ENCODE measurements at places on chromosomes 1 and 21.

DNA sequence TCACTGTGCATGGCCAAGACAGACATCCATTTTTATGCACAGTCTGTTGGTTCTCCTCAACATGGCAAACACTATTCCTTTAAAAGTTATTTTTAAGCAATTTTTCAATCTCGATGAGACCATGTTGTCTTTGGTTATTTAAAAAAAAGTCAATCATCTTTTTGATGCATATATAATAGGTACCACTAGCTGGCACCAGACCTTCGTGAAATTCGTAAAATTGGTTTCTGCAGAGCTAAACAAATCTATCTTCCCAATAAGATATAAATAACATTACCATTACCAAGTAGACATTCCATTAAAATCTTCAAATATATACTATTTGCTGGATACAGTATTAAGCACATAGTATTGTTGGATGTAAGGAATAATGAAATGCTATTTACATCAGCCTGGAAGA, 220.0 kb upstream of the GREM2 start:
- no peak for DNase-seq

DNA sequence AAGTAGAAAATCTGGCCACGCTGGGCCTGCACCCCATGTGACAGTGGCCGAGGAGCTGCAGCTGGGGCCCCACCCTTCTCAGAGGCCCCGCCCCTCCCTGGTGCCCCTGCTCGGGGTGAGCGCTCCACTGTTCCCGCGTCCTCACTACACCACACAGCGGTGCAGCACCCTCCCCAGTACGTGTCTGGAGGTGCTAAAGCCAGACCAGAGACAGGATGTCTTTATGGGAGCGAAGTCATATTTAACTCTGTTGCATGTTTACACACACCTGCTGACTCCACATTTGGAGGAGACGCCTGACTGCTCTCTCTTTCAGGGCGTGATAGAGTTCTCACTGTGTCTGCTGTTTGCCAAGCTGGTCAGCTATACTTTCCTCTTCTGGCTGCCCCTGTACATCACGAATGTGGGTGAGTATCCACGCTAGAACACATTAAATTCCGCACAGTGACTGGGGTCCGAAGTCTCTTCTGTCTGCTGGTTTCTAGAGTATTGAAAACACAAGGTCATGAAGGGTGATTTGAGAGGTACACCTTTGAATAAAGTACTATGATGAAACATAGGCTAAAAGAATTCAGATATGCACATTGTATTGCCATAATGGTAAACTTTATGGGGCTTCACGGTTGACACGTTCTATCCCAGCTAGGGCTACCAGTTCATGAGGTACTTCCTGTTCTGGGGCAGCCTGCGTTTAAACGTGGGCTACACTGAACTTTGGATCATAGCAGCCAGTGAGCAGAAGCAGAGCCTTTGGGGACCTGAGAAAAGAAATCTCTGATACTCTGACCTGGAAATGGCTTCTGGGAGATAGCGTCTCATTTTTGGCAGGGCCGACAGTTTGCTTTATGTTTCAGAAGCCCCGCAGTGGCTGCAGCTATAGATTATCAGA, 48.4 kb downstream of the SLC37A1 start:
- DNase-seq: no peak

DNA sequence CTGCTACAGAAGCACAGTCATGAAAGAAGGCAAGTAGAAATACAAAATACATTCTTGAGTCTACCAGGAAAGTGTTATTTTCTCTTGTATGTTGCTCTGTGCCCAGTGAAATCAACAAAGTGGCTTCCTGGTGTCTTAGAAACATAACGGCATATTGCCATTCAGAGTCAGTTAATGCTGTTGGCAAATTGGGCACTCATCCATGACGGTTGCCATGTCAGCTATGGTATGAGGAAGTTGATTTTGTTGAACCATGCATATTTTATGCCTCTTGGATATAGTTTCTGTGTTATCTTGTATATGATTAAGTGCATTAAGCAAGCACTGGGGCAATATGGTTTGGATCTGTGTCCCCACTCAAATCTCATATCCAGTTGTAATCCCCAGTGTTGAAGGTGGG, 153.1 kb upstream of the CXADR start:
- DNase-seq: no peak

DNA sequence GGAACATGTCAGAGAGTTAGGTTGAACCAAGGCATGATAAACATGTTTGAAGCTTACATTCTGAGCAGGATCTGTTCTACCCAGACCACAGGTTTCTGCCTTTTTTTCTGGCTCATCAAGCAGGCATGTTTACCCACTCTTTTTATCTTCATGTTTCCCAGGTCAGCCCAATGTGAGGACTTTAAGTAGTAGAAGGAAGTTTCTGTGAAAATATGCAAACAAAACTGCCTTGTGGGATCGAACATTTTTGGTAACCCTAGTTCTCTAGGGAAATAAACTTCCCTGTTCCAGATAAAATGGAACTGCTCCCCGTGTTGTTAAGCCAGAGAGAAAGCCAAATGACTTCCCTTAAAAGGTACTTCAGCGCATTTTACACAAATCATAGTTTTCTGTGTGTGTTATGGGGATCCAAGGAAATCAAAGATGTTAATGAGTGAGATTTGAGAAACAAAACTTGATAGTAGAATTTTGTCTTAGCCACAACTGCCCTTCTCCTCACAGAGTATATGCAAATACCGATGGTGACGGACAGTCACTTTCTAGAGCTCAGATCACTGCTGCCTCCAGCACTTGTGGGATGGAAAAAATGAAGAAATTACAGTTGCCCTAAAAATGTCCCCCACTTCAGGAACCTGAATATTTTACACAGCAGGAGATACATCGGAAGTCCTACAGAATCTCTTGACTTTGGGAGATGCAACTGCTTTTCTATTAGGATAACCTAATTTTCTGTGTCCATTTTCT, 765 bp upstream of the HIPK1 start:
- DNase-seq: no peak

DNA sequence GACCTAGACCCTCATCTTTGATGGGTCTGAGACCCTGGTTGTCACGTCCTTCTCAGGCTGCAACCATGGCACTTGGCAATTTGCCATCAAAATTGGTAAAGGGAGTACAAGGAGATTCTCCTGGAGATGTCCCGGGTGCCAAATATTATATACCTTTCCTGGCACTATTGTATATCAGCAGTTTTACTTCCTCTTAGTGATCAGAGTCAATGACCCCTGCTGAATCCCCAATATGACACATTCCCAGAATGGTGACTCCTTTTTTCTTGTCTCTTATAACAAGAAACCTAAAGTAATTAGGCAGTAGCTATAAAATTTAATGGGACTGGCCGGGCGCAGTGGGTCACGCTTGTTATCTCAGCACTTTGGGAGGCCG, 39.6 kb upstream of the CDC42BPA start:
- no peak for DNase-seq

- no peak for DNase-seq
Observed at GRCh38 chr1:59384443-59384842, 87.5 kb downstream of the FGGY start.

DNA sequence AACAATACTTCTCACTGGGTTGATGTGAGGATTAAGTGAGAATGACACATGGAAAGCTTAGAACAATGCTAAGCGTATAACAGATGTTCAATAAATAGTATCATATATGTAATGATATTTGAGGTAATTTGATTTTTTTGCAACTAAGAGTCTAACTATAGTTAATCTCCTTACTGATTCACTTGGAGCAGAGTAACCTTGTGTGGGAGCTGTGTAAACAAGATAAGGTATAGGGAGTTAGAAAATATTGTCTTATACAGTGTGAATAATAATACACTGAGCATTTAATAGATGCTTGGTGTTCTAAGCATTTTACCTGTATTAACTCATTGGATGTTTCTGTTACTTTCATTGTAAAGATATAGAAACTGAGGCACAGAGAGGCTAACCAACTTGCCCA, 15.9 kb downstream of the RALGPS2 start:
- DNase-seq: no peak

- DNase-seq: no peak
Observed at GRCh38 chr1:92831368-92831761, 475 bp upstream of the RPL5 start.

- no peak for DNase-seq
Observed at GRCh38 chr21:21165063-21165645, 166.9 kb downstream of the NCAM2 start.

GRCh38 chr1:36274201-36274600, 32.0 kb upstream of the SH3D21 start:
- no peak for DNase-seq

GRCh38 chr1:150890033-150890416, 3.1 kb downstream of the CTXND2 start:
- DNase-seq: no peak

GRCh38 chr1:185648858-185649589, 85.2 kb upstream of the HMCN1 start:
- DNase-seq: no peak

- DNase-seq: no peak
Observed at GRCh38 chr1:233728721-233729120, 114.8 kb downstream of the KCNK1 start.

GRCh38 chr1:5770981-5771765, 221.1 kb downstream of the NPHP4 start:
- DNase-seq: no peak

- DNase-seq: no peak
Observed at GRCh38 chr1:39262802-39263201, 58.3 kb downstream of the MACF1 start.

DNA sequence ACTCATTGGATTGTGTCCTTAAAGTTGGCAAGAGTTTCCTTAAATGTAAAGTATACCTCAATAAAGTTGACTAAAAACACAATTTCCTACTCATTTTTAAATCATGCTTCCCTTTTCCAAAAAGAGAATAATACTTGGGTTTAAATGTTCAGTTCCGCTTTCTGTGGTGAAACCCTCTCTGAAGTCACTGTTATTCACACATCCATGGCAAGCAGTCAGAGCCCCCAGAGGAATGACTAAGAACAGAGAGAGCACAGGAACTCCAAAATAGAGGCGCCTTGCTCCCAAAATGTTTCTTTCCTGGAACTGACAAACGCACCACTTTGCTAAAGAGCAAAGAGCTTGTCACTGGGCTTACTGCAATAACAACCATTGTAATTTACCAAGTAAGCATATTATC, 142.5 kb downstream of the TIAM1 start:
- DNase-seq: no peak

DNA sequence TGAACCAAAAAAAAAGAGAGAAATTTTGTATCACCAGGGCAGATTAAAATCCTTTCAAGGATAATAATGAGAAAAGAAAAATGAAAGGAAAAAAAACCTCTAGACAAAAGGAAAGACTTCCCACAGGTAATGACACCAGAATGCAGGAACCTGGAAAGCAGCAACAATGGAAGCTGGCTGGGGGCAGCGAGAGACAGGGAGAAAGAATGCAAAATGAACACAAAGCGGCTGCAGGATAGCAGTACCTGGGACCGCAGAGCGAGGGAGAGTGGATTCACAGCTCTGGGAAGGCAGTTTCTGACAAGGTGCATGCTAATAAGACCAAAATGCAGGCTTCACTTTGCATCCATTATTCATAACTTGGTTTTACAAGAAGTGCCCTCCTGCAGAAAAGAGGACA, 349.0 kb downstream of the SIPA1L2 start:
- DNase-seq: no peak

DNA sequence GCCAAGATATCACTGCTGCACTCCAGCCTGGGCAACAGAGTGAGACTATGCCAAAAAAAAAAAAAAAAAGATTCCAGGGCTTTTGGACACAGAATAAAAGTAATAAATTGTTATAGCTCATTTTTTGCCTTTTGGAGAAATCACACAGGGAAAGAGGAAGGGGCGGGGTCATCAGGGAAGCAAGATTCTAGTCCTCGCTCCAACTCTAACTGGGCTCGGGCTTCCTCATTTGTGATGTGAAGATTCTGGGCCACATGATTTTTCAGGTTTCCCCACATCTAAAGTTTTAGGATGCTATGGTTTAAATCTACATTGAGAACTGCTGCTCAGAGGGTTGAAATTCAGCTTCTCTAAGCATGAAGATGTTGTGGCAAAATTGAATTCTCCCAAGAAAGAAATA, 179.3 kb upstream of the PLXNA2 start:
- DNase-seq: no peak

DNA sequence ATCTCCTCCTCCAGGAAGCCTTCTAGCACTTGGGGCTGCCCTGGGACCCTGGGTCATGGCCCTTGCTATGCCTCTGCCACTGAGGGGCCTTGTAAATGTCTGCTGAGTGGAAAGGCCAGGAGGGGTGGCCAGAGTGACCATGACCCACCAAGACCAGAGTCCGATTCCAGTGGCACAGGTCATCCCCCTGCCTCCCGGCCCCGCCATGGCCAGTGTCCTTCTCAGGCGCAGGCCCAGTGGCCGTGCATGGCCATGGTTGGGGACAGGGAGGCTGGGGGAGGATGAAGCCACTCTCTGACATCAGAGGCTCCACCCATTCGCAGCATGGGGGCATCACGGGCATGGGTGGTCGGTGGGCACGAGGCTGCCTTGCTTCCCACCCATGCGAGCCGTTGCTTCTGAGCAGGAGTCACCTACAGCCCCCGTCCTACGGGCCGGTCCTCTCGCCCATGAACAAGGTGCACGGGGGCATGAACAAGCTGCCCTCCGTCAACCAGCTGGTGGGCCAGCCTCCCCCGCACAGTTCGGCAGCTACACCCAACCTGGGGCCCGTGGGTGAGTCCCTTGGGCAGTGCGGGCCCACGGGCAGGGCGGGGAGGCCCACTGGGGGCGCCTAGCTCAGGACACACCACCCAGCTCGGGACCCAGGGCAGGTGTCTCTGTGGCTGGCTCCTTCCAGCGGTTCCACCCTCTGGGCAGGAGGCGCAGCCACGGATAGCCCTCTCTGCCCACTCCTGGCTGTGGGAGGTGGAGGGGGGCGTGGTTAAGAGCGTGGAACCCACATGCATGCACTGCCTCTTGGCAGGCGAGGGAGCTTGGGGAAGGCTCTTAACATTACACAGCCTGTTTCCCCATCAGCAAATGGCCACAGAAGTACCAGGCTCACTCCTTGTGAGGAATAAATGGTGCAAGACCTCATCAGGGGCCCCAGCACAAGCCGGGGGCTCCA, 22.4 kb upstream of the CCDC27 start:
- DNase-seq: no peak

DNA sequence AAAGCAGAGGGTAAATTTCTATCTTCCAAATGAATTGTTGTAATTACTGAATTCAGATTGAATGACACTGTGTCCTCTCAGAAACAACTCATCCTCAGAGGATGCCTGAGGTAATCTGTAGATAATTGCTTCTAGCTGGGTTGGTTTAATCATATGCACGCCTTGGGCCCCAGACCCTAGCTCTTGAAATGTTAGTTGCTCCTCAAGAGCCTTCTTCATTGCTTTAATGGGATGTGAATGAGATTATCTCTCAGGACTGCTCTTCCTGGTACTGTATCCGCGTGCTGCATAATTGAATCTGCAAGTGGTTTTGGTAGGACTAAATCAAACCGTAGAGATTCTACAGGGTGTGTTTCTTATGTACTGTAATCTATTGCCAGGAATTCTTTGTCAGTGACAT, 569.3 kb upstream of the NEGR1 start:
- DNase-seq: no peak
